Activated T-helper 1 cell treated with anti-CD3 and anti-CD28 coated beads, Interleukin-12 subunit alpha, Interleukin-12 subunit beta, Interleukin-2, Interleukin-4 antibody, amounts not matched to agents 30 ng/mL and 10 ng/mL and 1 ng/mL, durations not matched to agents 14 hours and 24 hours and 36 hours (primary cell): ENCODE measurements at places on chromosomes 7 and 10. TPM values are rescaled to one million over a fixed set of nuclear protein-coding genes. Genes with fewer than 3 reads are reported as not detected.
A peak's percentile ranks its signal among the peaks of the same experiment; 100 is the strongest.

- no peak for DNase-seq
Observed at GRCh38 chr7:52944921-52945320, 90.5 kb upstream of the POM121L12 start.

- DNase-seq, result no peak
Observed at GRCh38 chr10:29908962-29909361, 150.4 kb downstream of the JCAD start.

GRCh38 chr10:132899054-132899750, 43.2 kb downstream of the CFAP46 start:
- no peak for DNase-seq

GRCh38 chr7:362402-363096, 72.6 kb downstream of the FOXL3 start:
- peak; percentile 21 for DNase-seq

DNA sequence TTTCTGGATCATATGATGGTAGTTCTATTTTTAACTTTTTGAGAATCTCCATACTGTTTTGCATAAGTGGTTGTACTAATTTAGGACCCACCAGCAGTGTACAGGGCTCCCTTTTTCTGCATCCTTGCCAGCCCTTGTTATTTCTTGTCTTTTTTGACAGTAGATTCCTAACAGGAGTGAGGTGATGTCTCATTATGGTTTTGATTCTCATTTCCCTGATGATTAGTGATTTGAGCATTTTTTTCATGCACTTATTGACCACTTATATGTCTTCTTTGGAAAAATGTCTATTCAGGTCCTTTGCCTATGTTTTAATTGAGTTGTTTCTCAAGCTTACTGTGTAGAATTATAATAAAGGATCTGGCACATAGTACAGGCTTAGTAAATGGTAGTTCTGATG, 238.8 kb upstream of the BMPER start:
- no peak for DNase-seq

GRCh38 chr10:33223326-33224000, 111.0 kb downstream of the NRP1 start:
- no peak for DNase-seq

- no peak for DNase-seq
Observed at GRCh38 chr7:71659622-71660021, 527.7 kb downstream of the GALNT17 start.

GRCh38 chr10:26408858-26409494, 29.2 kb upstream of the APBB1IP start:
- no peak for DNase-seq

DNA sequence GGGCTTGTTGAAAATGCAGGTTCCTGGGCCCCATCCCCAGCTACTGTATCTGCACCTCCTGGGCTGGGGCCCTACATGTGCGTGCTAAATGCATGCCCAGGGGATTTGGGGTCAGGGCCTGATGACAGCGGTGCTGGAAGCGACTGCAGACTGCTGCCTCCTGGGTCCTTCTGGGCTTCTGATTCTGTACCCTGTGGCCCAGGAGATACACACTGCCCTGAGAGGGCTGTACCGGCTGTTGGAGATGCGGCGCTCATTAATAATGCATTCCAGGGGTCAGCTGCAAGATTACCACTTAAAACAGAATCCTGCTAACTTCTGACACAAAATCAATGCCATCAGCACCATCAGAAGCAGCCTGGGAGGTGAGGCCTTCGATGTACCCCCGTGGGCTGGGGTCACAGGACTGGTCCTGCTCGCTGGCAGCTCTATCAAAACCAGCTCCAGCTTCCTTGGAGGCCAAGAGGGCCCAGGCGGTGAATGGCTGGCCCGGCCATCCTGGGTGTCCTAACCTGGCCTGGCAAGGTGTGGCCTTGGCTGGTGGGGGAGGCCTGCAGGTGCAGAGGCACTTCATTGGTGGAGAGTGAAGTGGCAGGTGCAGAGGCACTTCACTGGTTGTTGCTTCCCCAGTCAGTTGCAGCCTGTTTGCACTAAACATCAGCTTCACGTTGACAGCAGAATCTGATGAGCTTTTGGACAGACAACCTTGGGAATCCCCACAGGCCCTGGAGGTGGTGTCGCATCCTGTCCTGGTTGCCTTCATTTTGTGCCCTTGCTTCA, 79.2 kb downstream of the GLRX3 start:
- DNase-seq, result no peak

- no peak for DNase-seq
Observed at GRCh38 chr7:135285547-135286233, 52.1 kb downstream of the STRA8 start.

GRCh38 chr7:148303295-148304082, 287.1 kb upstream of the C7orf33 start:
- DNase-seq, result no peak

DNA sequence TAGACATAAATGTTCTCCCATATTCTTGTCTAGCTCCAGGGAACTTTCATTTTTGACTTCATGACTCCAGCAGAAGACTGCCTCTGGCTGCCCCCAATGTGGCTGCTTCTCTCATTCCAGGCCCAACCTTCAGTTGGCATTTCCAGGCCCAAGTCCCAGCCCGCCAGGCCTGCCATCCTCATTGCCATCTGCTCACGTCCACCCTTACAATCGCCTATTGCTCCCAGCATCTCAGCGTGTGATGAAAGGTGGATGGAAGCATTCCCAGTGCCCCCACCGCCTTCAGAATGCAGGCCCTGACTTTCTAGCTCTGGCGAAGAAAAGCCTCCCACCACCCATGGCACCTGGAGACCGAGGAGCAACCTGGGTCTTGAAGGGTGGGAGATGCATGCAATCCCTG, 132.1 kb upstream of the LANCL2 start:
- no peak for DNase-seq

DNA sequence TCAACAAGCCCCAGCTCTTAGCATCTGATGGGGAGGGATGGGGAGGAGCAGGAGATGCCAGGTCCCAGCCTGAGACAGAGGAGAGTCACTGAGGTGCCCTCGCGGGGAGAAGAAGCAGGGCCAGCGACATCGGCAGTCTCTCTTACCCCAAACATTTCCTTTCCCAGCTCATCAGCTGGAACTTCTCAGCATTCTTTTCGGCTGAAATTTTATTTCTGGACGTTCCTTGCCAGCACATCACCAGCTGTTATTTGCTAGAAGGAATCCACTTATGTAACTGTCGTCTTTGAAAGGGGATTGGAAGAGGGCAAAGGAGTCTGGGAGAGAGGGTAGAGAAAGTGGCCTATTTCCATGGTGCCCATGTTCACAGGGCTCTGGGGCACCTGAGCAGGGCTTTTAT, 101.0 kb upstream of the SHH start:
- DNase-seq, result no peak

GRCh38 chr10:119501690-119502089, 40.8 kb downstream of the RGS10 start:
- DNase-seq, result no peak

DNA sequence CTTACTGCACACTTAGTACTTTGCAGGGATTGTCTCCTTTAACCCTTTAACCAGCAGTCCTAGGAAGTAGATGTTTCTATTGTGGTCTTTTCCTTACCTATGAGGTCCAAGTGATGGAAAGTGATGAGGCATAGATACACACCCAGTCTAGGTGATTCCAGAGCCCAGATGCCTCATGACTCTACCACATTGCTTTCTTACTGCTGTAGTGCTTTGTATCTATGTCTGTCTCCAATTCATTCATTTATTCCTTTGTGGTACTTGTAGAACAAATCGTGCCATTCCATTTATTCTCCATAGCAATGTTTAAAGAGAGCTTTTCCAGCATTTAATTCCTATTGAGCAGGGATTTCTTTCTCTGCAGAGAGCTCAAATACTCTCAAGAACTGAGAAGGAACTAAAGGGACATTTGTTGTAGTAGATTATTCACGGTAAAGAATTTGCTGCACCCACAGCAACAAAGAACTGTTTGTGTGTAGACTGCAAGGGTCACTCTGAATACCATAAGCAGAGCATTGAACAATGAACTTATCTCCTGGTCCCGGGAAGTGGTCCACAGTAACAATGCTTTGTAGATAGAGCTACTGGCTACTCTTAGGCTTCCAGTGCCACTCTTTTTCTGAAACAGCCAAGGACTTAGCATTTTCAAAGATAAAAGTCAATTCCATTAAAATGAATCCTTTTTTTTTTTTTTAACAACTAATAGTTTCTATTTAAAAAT, 337.0 kb downstream of the PTEN start:
- no peak for DNase-seq

DNA sequence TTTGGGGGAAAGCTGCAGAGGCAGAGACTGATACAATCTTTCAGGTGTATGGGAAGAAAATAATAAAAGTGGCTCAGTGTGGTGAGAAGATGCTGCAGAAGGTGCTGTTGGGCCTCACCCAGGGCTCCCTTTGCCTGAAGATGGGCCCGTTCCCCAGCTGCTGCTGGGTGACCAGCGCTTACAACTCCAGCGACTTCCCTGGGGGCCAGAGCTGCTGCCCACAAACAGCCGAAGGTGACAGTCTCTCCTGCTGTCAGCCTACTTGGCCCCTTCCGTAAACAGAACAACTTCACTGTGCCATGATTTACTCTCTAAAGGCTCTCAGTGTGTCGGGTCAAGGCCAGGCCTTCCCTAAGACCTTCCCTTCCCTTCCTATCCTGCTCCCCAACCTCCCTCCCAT, 93.6 kb upstream of the PCBD1 start:
- DNase-seq, result no peak

DNA sequence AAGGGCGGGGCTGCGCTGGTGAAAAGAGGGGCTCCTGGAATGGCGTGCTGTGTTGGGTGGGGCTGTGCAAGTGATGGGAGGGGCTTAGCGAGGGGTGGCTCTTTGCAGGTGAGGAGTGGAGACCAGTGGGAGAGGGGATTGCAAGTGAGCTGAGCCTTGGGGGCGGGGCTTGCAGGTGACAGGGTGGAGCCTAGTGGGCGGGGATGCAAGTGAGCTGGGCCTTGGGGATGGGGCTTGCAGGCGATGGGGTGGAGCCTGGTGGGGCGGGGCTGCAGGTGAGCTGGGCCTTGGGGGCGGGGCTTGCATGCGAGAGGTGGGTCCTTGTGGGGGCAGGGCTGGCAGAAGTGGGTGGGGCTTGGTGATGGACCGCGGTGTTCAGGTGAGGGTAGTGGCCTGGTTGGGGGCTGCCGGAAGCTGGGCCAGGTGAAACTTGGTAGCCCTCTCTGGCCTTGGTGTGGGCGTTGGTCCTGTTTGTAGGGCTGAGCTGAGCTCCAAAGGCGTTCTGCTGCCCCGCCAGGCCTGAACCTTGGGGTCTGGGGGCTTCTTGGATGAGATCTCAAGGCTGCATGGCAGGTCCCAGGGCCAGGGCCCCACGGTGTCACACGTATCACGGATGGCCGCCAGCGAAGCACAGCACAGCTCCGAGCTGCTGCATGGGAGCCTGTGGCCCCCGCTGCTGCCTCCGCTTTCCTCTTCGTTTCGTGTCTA, 743 bp upstream of the PITRM1 start:
- no peak for DNase-seq

GRCh38 chr7:82284936-82285519, 158.5 kb downstream of the CACNA2D1 start:
- DNase-seq, result no peak

DNA sequence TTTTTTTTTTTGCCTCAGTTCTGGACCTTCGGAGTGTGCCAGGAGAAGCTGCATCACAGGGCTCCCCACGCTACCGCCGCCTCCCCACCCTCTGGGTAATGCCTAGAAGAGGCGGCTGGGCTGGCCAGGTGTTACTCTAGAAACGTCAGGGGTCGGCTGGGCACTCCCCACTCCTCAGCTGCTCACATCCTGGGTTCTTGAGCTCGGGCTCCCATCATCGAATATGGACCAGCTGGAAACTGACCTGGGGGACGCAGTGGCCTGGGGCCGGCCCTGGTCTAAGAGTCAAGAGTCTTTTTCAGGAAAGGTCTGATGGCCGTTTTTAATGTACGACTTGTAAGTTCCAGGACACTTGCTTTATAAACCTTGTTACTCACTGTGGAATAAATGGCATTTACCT, 326.5 kb downstream of the WDR37 start:
- no peak for DNase-seq

DNA sequence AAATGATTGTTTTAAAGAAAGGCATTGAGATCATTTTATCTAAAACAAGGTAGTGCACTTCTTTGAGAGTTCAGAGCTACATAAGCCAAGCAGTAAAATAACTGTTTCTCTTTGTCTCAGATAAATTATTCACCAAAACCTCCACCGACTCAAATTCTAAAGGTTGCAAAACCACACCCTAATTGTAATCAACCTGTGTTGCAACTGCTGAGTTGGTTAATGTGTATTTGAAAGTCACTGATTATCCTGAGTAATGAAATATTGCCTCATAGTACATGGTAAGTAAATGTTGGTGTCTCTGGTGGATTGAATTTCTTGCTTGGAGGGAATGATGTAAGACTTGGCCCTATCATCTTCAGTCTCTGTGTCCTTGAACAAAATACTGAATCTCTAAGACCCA, 35.9 kb upstream of the CYP2C9 start:
- DNase-seq, result no peak

The AKR1C8 gene
- total RNA-seq, result 0.22 and 0.34 TPM in 2 replicates

The ENO4 gene
- total RNA-seq, result not detected in 2 replicates

The CARD11 gene
- total RNA-seq, result 120 and 128 TPM in 2 replicates

The TMEM213 gene
- total RNA-seq, result 0.08 TPM in 1 of 2 replicates, not detected in the other

The AHR gene
- 25.3 and 29.1 TPM in 2 replicates for total RNA-seq

The CCDC126 gene
- 8.2 and 10.7 TPM in 2 replicates for total RNA-seq

The TSPAN13 gene
- total RNA-seq, result 0.96 and 1.3 TPM in 2 replicates

The SNCG gene
- 0.49 and 0.56 TPM in 2 replicates for total RNA-seq

The SAP25 gene
- 9.1 and 11.2 TPM in 2 replicates for total RNA-seq

The SH2D4B gene
- 0.18 and 0.20 TPM in 2 replicates for total RNA-seq

The SPAG6 gene
- 0.18 TPM in 1 of 2 replicates, not detected in the other for total RNA-seq

The SLC16A12 gene
- total RNA-seq, result not detected in 2 replicates

The RNF148 gene
- total RNA-seq, result not detected in 2 replicates

The SCIN gene
- not detected in 2 replicates for total RNA-seq

The RBP3 gene
- not detected in 2 replicates for total RNA-seq

The ZNF365 gene
- not detected in 2 replicates for total RNA-seq
